ENCODE measurements at places on chromosomes 12 and 14.

DNA sequence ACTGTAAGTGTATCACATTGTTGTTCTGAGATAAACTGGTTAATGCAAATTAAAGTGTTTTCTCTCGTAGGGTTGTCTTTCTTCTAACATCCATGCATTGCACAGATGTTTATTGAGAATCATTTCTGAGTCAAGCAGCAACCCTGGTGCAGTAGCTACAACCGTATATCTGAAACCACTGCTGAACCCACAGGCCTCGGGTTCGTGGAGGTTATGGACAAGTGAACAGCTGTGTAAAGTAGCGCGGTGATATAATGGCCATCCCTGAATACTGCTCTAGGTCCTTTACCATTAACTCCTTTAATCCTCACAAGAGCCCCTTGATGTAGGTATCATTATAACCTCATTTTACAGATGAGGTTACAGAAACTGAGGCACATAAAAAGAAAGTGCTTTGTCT, 486.1 kb upstream of the TMEM132C start:
- DNase-seq = no peak

DNA sequence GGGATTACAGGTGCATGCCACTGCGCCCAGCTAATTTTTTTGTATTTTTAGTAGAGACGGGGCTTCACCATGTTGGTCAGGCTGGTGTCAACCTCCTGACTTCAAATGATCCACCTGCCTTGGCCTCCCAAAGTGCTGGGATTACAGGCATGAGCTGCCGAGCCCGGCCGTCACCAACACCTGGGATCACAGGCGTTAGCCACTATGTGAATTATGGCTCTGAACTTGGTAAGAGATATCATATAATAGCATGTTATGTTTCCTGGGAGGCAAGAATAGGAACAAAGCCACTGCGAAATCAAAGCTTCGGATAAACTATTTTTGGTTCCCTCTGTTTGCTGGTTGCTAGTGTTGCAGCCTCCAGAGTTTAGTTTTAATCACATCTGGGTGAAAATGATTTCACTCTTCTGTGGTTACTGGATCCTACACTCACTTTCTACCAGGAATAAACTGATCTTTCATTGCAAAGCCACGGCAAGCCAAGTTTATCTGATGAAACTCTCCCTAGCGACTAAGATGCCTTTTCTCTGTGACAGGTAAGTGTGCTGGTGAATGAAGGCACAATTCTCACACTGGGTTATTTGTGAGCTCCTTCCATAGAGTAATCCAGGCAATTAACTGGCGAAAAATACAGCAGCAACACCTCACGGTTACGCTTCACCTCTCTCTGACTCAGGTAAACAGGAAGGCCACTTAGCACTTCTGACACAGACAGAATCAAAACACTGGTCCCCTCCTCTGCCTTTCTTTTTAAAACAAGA, 16.7 kb downstream of the SNRNP35 start:
- no peak for DNase-seq

GRCh38 chr12:104750061-104750460, 208.0 kb downstream of the SLC41A2 start:
- DNase-seq = no peak

GRCh38 chr12:93098077-93098476, 169.0 kb upstream of the EEA1 start:
- no peak for DNase-seq

DNA sequence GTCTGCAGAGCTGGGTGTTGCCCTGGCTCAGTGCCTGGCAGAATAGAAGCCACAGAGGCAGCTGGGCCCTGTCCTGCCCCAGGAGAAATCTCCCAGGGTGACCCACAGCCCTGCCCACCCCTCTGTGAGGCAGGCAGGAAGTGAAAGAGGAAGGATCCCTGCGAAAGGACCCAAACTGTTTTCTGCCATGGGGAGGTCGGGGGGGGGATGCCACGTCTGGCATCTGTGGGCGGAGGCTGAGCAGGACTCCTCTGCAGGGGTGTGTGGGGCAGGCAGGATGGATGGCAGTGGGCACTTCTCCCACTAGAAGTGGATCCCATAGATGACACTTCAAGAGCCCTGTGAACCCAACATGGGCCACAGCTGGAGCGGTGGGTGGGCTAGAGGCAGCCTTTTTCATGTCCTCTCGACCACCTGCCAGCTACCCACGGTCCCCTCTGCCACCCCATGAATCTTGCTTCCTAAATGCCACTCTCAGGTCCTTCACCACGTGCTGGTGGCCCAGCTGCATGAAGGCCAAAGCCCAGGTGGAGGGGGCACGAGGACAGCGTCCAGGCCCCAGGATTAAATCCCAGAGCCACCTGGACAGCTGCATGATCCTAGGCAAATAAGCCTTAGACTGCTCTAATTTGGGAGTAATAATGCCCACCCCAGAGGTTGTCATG, 3.6 kb downstream of the PAPLN start:
- DNase-seq = no peak

GRCh38 chr12:50053583-50053982, 3.8 kb upstream of the ASIC1 start:
- no peak for DNase-seq

GRCh38 chr12:120214626-120215356, 13.9 kb upstream of the RPLP0 start:
- no peak for DNase-seq

DNA sequence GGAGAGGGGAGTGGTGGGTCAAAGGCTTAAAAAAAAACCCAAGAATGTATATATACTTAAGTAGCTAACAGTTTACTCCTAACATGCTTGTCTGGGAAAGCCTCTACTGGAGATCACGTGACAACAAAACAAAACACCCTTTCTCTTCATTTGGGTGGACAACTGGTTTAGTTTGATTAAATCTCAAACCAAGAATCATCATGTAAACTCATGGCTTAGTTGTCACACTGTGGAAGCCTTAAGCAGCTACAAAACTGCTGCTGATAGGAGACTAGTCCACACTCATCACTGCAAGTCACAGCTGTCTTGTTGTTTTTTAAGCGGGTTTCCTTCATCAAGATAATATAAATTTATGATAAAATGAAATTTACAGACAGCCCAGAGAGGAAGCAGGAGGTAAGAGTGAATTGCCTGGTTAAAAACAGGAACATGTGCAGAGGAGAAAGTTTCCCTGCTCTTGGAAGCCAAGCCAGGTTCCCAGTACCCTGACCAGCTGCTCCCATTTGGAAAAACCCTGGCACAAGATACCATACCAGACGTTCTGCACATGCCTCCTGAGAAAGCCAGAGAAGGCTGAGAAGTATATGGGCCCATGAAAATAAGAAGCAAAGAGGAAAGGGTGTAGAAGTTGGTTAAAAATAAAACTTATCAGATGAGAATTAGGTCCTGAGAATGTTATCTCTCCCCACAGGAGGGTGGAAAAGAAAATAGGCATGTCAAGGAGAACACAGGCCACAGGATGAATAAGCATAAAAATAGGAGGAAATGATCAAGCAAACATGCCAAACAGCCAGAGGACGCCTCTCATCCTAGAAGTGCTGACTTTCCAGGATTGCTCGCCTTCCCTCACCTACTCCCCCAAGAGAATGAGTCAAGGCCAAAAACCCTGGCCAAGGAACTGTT, 34.0 kb downstream of the EGLN3 start:
- DNase-seq = no peak

GRCh38 chr12:65937806-65938205, 113.5 kb downstream of the HMGA2 start:
- DNase-seq = no peak

GRCh38 chr12:82687021-82688011, 610 bp downstream of the TMTC2 start:
- DNase-seq = peak; percentile 79

- no peak for DNase-seq
These were observed 97.2 kb upstream of the SLC24A4 start for GRCh38 chr14:92225731-92226130.

DNA sequence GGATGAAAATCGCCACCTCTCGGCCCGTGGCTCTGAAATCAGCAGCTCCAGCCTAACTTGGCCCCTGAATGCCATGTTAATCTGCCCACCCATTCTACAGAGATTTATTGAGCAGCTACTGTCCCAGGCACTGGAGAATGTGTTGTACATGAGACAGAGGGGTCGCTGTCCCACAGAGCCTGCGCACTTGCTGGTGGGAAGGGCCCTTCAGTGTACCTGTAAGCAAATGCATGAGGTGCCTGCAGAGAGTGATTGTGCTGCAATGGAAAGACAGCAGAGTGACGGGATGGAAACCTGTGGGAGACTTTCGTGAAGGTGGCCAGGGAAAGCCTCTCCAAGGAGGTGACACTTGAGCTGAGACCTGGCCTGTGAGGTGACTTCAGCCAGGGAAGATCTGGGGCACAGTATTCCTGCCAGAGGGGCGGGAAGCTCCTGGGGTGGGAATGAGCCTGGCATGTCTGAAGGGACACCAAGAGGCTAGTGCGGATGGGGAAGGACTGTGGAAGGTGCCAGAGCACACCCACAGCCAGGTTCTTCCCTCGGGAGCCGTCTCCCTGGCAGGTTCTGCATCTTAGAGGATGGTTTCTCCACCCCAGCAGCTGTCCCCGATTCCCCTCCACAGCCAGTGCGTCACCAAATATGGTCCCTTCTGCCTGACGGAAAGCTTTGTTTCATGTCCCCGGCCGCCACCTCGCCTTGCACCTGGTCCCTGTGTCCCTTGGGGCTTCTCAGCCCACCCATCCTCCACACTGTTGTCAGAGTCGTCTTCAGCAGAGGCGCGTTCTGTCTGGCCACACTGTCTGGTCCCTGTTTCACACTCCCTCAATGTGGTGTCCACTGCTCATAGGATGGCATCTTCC, 8.7 kb downstream of the SMIM41 start:
- DNase-seq = peak; percentile 40
